ENCODE measurements at places on chromosomes 5 and 9.

DNA sequence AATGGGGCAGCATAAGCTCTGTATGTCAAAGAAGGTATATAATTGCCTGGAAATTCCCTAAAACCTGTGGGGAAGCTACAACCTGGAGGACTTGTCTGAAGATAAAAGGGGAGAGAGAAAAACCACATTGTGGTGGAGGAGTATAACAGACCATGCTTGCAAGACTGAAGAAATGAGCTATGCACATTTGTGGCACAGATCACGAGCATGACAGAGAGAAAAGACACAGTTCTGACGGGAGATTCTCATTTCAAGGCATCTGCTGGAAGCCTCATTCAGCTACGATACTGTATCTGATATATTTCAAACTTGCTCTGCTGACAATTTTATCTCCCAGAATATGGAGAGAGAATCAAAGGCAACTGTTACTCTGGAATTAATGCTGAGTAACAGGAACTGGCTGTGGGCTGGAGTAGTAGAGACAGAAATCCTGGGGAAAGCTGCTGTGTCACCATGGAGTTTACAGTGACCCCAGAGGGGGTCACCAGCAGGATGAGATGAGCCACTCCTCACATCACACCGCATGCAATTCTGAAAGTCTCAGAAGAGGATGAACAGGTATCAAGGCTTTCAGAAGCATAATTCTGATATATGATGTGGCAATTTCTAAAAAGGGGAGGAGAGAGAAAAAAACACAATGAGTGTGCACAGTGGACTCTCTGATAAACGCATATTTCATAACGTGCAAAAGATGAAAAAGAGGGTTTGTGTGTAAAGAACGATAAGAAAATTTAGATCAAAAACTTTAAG lies 528.8 kb downstream of the IRX1 start:
- DNase-seq: no peak

GRCh38 chr9:71908825-71909224 lies 2.2 kb downstream of the ABHD17B start:
- no peak for DNase-seq

GRCh38 chr5:132074772-132075718 lies 1.5 kb downstream of the CSF2 start:
- no peak for DNase-seq

GRCh38 chr9:120852240-120853010 lies 9.7 kb upstream of the PSMD5 start:
- DNase-seq: no peak

GRCh38 chr9:72356041-72356582 lies 8.9 kb downstream of the ZFAND5 start:
- no peak for DNase-seq

DNA sequence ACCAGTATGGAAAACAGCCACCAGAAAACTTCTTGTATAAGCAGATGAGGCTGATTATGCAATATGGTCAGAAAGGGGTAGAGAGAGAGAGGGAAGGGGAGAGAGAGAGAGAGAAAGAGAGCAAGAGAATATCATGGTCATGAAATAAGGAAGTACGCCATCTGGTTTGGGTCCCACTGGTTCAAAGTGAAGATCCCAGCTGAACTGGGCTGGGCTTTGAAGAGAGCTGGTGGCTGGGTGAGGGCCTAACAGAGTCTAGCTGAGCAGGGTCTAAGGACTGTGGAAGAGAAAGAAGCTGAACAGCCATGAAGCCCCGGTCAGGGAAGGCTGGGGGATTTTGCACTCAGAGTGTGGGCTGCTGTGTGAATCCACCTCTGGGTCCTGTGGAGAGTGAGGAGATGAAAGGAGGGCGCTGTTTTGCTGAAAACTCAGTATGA lies 14.6 kb downstream of the TRIM14 start:
- DNase-seq: no peak

DNA sequence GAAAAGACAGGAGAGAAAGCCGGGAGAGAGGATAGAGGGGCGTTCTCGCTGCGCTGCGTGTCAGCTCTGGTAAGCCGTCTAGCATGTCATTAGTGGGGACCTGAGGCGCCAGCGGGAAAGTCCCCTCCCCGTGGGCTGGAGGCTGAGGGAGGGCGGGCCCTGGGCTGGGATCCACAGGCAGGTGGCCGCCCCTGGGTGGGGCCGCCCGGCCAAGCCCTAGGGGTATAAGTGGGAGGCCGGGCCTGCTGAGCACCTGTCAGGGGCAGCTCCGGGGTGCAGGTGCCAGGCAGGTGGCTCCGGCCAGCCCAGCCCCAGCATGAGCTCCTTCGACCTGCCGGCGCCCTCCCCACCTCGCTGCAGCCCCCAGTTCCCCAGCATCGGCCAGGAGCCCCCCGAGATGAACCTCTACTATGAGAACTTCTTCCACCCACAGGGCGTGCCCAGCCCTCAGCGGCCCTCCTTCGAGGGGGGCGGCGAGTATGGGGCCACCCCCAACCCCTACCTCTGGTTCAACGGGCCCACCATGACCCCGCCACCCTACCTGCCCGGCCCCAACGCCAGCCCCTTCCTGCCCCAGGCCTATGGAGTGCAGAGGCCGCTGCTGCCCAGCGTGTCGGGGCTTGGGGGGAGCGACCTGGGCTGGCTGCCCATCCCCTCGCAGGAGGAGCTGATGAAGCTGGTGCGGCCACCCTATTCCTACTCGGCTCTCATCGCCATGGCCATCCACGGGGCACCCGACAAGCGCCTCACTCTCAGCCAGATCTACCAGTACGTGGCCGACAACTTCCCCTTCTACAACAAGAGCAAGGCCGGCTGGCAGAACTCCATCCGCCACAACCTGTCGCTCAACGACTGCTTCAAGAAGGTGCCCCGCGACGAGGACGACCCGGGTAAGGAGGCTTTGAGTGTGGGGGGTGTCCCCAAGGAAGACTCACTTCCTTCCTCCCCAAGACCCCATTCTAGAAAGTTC lies at the start of gene FOXI1:
Gene FOXI1 (plus strand): TSS at position 256 of the 970 bp plus-strand sequence. CDS start 61 bp downstream, at position 317.
- DNase-seq: no peak

- DNase-seq: no peak
Measured at GRCh38 chr5:12242950-12243888, 339.0 kb upstream of the CTNND2 start.

DNA sequence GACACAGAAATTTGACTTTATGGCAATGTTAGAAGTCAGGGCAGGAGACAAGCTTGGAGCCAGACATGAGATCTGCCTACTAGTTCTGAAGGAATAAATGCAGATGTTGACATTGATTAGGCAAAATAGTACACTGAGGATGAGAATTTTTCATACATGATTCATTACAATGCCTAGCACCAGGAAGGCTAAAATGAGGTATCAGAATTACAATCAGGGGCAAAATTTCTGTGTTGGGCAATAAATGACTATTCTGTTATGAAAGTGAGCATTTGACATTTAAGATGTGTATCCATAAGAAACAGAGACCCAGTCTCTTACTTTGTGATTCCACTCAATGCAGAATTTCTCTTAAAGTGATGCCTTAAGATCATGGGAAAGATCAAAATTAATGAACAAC lies 92.4 kb upstream of the CDH10 start:
- DNase-seq: no peak

- no peak for DNase-seq
Measured at GRCh38 chr9:127905788-127906191, 6.4 kb upstream of the ST6GALNAC6 start.

DNA sequence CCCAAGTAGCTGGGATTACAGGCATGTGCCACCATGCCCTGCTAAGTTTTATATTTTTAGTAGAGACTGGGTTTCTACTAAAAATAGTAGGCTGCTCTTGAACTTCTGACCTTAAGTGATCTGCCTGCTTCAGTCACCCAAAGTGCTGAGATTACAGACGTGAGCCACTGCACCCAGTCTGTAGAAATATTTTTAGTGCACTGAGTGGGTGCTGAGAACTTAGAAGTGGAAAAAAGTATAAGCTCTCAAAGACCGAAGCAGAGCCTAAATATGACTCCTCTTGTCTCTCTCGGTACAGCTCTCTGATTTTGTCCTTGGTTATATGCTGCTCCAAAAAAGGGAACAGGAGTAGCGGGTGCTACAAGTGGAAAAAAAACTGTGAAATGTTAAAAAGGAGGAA lies 353.8 kb upstream of the IZUMO3 start:
- DNase-seq: no peak

DNA sequence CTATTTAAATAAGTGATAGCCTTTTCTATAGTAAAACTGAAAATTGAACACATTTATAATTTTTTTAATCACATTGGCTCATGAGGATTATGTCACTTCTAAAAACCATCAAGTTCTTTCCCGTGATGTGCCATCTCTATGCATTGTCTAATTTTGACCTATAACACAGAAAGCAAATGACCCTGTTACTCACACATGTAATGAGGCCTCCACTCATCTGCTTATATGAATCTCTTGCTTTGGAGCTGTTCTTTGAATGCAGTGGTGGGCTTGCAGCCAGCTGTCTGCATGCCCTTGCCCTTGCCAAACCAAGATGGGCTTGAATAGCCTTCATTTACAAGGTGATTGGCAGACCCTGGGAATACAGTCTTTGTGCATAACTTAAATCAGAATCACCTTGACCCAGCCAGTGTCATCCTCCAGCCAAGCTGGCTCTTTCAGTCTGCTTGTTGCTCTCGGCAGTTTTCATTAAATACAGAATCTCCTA lies 163.2 kb downstream of the TRIO start:
- DNase-seq: no peak

- DNase-seq: no peak
Measured at GRCh38 chr5:52870448-52870847, 82.7 kb downstream of the ITGA1 start.

GRCh38 chr5:91328743-91329142 lies 54.4 kb downstream of the ARRDC3 start:
- DNase-seq: no peak

DNA sequence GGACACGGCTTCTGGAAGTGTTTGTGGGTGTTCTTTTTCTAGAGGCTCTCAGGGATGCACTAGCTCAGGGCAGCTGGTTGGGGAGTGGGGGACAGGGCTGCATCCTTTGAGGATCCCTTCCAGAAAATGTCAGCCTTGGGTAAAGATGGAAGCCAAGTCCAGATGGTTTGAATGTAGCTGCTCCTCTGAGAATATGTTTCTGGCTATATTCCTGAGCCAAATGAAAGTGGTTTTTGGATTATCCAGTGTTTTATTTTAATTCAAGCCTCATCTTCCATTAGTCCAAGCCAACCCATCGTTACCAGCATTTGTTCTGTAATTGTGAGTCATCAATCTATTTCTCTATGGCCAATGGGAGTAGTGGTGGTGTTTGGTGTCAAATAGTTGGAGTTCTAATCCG lies 70.4 kb downstream of the SPRY4 start:
- DNase-seq: no peak

- DNase-seq: no peak
Measured at GRCh38 chr9:96509848-96510247, 59.9 kb downstream of the HABP4 start.

DNA sequence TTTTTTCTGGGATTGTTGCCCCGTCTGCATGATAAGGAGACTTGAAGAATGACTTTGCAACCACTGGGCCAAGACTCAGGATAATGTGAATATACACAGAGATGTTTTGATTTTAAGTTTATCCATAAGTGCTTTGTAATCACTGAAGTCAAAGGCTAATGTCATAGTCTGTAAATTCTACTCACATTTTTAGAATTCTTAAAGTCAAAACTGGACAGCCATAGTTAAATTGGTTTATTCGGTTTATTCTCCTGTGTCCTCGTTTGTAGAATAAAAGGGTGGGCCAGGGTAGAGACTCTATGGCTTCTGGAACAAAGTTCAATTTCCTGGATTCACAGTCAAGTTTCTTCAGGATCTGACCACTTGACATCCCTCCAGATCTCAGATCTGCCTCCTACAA lies 327.7 kb upstream of the TNC start:
- no peak for DNase-seq

DNA sequence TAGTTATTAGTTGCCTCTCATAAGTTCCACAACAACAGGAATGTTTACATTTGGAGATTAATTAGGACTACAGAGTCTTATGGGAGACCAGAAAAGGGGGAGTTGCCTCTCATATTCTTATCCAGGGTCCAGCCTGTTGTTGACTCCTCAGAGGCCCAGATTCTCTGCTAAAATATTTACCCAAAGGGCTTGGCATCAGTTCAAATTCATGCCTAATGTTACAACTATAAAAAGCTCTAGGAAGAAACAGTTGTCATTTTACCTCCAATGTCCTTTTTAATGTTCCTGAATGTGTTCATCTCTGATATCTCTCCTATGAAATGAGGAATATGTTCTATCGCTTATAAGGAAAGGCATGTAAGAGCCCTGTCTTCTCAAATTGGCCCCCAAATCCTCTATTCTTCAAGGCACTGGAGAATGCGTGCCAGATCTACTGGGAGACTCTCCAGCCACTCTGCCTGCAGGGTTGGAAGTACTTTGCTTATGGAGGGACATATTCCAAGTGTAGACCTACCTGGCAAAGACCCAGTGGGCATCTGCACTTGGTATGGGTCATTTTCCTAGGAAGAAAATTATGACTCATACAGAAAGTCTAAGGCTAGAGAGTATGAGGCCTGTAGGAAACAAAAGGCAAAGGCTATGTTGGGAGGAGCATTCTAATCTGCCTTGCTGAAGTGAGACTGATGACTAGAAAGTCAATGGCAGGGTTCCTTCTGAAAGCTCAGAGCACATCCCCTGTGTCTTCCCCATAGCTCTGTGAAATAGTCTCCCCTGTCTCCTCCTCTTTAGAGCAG lies 192.6 kb downstream of the ESM1 start:
- DNase-seq: no peak

DNA sequence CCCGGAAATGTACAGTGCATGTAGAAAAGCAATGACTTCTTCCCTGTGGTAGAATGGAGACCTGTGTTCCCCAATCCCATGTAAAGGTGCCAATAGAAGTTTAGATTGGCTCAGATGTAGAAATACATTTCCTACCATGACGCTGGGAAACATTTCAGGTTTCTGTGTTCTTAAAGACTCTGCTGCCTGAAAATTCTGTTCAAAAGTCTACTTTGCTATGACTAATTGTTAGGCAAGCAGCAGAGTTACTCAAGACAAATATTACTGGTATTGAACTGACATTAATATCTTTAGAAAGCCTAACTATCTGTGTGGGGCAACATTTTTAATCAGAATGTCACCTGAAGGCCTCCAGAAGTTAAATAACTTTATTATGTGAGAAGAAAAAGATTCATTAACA lies 75.5 kb upstream of the ELL2 start:
- no peak for DNase-seq

Measured in activated CD4-positive, alpha-beta T cell treated with anti-CD3 and anti-CD28 coated beads for 24 hours (primary cell).